ENCODE measurements at places on chromosomes 5 and 9.
A peak's percentile ranks its signal among the peaks of the same experiment; 100 is the strongest.

GRCh38 chr9:5917888-5918287 lies 27.2 kb downstream of the MLANA start:
- no peak for DNase-seq

- DNase-seq: no peak
Observed at GRCh38 chr9:88799541-88800328, 191.5 kb upstream of the S1PR3 start.

DNA sequence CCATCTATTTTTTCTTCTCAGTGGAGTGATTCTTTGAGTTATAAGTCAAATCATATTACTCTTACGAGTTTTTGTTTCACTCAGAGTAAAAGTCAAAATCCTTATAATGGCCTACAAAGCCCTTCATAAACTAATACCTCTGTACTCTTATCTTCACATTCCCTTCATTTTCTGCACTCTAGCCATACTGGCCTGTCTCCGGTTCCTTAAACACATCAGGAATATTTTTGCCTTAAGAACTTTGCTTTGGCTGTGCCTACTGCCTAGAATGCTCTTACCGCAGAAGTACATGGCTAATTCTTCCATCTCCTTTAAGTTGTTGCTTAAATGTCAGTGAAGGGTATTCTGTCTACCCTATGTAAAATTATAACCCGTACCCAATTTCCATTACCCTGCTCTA lies 132.9 kb upstream of the GRHPR start:
- DNase-seq: no peak

GRCh38 chr5:80935811-80936385 lies 24.3 kb upstream of the RASGRF2 start:
- no peak for DNase-seq

GRCh38 chr5:96876292-96876850 lies at the start of gene ERAP2:
ERAP2 (plus strand) TSS chr5:96876500; CDS start chr5:96879686, 3,186 bp downstream.
- DNase-seq: peak; percentile 62

- no peak for DNase-seq
Observed at GRCh38 chr5:145989428-145989827, 53.0 kb downstream of the SH3RF2 start.

GRCh38 chr9:116112236-116112635 lies 41.4 kb upstream of the PAPPA start:
- peak; percentile 30 for DNase-seq

DNA sequence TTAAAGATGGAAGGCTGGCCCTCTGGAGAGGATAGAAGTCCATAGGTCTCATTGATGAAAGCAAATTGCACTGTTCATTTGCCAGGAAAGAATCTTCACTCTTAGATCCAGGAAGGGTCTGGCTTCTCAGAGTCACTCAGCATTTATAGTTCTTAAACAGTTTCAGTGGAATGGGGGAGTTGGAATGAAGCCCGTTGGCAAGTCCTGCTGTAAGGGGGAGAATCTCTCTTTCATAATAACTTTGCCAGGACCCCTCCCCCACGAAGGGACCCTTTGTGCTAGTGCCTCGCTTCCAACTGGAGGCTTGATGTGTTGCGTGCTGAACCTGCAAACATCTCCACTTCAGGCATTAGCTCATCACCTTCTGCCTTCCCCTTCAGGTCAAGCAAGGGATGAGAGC lies 57.1 kb downstream of the ENTREP1 start:
- no peak for DNase-seq

- no peak for DNase-seq
Observed at GRCh38 chr9:106962615-106963363, 99.8 kb downstream of the ZNF462 start.

DNA sequence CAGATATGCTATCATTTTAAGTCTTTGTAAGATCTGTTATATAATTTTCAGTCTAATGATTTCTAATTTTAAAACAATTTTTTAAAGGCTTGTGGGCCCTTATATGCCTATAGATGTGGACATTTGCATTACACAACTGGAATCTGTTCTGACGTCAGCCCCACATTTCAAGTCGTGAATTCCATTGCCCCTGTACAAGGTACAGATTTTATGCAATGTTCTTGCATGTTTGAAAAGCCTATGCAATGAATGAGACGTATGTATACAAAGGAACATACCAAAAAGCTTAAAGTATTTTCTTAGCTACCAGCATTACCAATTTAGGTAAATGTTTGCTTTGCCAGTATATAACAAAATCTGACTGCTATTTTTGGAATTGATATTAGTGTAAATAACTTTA lies 77.2 kb downstream of the ITGA1 start:
- no peak for DNase-seq

- no peak for DNase-seq
Observed at GRCh38 chr5:175751369-175751768, 93.5 kb downstream of the HRH2 start.

GRCh38 chr9:70618784-70619183 lies 204.3 kb upstream of the KLF9 start:
- DNase-seq: no peak

GRCh38 chr5:80034559-80034958 lies 589 bp upstream of the THBS4 start:
- no peak for DNase-seq

DNA sequence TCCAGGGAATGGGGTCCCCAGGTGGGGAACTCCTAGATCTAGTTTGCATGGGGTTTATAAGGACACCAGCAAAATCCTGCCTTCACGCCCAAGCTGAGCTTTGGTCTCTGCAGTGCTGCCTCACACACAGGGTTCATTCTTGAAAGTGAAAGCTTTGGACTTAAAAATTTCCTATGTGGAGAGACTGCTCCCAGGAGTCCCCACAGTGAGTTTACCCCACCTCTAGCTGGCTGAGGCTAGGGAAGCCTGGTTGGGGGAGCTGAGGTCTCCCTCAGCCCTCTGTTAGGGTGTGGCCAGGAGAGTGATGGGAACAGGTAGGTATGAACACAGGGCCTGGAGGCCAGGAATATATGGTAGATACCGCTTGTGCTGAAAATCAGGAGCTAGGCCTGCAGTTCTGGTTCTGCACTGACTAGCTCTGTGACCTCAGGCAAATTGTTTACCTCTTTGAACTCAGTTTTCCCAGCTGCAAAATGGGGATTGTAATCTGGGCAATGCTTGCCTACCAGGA lies 41.5 kb upstream of the LARP1 start:
- DNase-seq: no peak

- DNase-seq: peak; percentile 43
Observed at GRCh38 chr9:133237035-133237731, 28.1 kb upstream of the OBP2B start.

DNA sequence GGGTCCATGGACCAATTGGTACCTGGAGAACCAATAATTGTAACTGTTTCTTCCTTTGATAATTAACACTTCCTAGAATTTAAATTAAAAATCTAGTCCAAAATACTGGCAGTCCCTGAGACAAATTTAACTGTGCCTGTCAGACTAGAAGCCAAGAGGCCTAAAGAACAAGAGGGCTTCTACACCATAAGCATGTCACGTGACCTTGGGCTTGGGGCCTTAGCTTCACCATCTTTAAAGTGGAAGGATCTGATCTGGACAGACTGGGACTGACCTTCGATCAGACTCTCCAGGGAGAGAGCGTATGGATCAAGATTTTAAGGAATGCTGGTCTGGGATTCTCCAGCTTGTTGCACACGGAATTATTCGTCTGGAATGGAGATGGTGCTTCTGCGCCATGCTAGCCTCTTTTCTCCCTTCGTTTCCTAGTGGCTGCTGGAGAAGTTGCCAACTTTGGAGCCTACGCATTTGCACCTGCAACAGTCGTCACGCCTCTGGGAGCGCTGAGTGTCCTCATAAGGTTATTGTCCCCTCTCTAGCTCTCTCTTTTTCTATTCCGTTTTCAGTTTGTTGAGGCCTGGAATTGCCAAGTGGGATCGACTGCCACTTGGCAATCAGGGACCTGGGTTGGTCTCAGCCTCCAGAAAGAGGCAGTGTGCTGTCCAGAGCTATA lies 8.4 kb downstream of the NIPAL4 start:
- no peak for DNase-seq

- no peak for DNase-seq
Observed at GRCh38 chr5:158606233-158606632, 493.5 kb downstream of the EBF1 start.

DNA sequence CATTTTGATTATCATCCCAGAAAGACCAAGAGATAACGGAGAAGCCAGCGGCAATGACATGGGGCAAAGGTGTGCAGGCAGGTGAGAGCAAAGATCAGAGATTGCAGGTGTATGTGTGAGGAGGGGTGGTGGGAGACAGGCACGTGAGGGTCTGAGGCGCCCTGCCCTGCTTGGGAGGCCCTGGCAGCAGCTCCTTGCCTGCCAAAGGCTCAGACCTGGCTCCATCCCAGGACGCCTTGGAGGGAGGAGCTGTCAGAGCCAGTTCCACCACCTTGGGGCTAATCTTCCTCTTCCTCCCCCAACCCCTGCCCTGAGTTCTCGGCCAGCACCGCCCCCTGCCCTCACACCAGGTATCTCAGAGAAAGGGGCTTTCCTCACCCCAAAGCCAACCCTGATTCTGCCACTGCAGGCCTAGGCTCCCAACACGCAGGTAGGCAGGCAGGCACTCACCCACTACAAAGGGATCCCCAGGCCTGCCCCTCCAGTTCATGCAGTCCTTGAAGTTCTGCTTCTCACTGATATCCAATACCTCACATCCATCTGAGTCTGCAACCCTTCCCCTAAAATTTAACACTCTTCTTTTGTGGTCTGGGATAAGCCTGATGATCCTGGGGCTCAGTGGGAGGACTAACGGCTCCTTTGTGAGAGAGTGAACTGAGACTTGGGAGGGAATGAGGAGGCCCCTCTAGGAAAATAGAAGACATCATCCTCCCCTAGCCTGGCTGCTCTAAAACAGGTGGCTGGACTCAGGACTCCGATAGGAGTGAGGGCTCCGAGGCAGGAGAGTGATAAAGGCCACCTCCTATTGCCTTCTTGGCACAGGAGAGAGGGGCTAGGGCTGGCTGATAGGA lies 1.8 kb downstream of the AQP3 start:
- DNase-seq: no peak

DNA sequence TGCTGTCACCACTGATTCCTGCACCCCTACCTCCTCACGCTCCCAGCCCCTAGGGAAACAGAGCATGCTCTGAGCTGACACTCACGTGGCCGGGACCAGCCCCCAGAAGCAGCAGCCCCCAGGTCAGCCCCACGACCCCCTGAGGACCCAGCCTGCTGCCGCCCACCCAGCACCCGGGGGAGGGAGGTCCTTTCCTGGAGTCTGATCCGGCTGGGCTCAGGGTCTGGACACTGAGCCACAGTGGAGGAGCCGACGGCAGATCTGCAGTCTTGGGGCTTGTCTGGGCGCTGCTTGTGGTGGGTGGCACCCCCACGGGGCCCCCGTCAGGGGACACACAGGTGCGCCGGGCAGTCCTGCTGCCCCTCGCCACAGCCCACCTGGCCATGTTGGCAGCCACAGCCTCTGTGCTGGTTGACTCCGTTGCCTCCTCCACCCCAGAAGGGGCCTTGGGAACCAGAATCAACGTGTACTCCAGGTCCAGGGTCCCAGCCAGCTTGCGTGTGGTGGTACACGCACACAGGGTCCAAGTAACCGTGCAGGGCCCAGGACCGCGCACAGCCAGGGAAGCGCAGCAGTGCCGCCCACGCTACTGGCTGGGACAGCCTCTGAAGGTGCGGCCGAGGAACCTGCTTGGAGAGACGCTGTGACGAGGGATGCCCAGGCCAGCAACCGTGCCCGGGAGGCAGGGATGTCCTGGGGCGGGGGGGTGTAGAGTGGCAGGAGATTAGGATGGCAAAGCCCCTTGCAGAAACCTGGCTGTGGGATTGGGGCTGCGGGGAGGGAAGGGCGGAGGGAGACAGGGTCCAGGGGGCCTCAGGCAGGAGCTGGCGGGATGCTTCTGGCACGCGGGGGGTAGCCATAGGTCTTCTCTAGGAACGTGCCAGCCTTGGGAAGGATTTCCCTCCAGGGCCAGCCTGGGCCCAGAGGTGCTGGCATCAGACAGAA lies 3.5 kb downstream of the DNLZ start:
- DNase-seq: no peak

- DNase-seq: no peak
Observed at GRCh38 chr5:169629847-169630548, 7.1 kb upstream of the DOCK2 start.

GRCh38 chr9:37944266-37944650 lies 40.3 kb upstream of the SLC25A51 start:
- DNase-seq: no peak

- no peak for DNase-seq
Observed at GRCh38 chr5:181198905-181199519, 6.0 kb downstream of the TRIM7 start.

DNA sequence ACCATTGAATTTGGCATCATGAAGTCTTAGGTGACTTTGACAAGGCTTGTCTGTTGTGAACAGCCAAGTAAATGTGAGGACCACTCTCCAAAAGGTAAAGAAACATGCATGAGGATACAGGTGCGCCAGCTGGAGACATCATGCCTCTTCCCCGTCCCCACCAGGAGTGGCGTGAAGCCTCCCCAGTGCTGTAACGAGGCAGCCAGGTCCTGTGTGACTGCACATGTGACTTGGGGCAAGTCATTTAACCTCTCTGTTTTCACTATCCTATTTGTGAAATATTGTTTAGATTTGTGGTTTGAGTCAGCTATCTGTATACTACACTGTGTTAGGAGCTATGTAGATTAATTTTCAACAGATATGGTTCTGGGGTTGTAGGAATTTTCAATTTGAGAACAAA lies 65.0 kb downstream of the DOCK8 start:
- no peak for DNase-seq

- peak; percentile 68 for DNase-seq
Observed at GRCh38 chr9:109792951-109793546, 13.1 kb downstream of the PALM2AKAP2 start.

DNA sequence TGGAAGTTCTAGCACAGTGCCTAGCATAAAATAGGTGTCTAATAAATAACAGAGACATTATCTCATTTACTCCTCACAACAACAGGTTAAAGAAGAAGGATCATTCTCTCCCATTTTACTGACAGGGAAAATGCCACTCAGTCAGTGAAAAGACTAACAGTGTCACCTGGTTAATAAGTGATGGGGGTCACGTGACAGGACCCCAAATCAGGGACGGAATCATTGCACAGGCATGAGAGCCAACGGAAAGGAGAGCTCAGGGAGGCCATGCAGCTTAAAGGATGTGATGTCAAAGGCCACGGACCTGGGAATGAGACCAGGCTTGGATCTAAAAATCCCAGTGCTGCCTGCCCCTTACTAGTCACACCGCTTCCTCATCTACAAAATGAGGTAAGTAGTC lies 101.2 kb downstream of the BNC2 start:
- no peak for DNase-seq

DNA sequence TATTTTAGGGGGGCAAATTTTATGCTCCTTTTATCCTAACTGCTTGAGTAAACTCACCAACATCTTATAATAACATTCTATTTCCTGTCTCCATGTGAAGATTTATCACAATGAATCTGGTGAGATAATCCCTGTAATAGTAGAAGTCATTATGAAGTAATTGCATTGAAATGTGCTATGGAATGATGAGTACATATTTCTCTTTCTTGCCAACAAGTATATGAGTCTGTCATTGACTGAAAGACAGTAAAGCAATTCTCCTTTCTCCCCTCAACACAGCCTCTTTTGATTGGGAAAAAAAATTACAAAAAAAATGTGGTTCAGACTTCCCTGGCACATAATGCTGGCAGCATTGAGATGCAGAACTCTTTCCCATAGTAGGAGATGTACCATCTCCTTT lies 459.2 kb upstream of the RGMB start:
- DNase-seq: peak; percentile 96

GRCh38 chr9:131398204-131398603 lies 4.3 kb downstream of the PRRC2B start:
- no peak for DNase-seq

GRCh38 chr9:78552802-78553201 lies 255.9 kb downstream of the PSAT1 start:
- peak; percentile 23 for DNase-seq
